Stromal cell of bone marrow (primary cell): ENCODE measurements at places on chromosomes 1 and 21.

DNA sequence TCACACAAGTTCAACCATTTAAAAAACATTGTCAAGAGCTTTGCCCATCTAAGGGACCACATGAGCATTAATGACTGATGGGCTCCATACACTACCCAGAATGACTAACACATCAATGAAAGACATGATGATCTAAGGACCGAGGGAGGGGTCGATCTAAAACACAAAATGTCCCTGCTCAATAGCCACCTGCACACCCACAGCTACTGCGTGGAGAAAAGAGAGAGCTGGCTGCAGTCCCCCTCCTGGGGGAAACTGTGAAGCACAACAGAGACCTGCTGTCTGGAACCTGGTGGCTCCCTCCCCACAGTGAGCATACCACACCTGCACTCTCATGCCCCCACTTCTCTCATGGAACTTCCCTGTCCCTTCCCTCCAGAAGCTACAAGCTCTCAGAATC lies 130.1 kb upstream of the ERG start:
- DNase-seq: no peak

- no peak for DNase-seq
These were observed 4.2 kb downstream of the RD3 start for GRCh38 chr1:211487672-211488208.

GRCh38 chr1:67308136-67308535 lies 463 bp downstream of the IL12RB2 start:
- no peak for DNase-seq

DNA sequence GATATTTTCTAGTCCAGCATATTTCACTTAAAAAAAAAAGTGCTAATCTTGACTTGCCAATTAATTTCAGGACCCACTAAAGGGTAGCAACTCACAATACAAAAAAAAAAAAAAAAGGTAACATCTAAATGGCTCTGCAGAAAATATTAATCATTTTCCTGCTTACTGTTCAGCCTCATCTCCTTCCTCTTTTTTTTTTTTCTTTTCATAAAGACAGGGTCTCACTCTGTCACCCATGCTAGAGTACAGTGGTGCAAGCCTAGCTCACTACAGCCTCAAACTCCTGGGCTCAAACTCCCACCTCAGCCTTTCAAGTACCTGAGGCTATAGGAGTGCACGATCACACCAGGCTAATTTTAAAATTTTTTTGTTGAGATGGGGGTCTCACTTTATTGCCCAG lies 30.4 kb downstream of the TTC13 start:
- no peak for DNase-seq

DNA sequence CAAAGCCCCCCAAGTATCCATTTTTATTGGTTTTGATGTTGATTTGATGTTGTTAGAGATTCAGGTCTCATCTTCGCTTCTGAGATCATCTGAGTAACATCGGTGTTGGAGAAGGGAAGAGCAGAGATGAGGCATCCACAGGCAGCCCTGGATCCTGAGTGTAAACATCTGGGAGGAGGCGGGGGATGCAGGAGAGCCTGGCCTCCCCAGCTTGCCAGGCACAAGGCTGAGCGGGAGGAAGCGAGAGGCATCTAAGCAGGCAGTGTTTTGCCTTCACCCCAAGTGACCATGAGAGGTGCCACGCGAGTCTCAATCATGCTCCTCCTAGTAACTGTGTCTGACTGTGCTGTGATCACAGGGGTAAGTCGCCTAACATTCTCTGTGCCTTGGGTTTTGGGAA lies at the start of gene PROK1:
TSS of gene PROK1 (plus strand) at position 221 of the 400 bp plus-strand sequence. CDS start at position 289, 68 bp downstream.
- DNase-seq: no peak
